ENCODE measurements at places on chromosomes 12 and 14. TPM values are rescaled to one million over a fixed set of nuclear protein-coding genes. Genes with fewer than 3 reads are reported as not detected.

Gene GUCY2C
- total RNA-seq: not detected

Gene PTPRQ
- total RNA-seq: not detected

Gene BMP4
- total RNA-seq: 103 TPM

Gene AICDA
- total RNA-seq: not detected

Gene SERPINA10
- total RNA-seq: not detected

Data from vein endothelial cell (primary cell).